Skeletal muscle tissue (tissue), 5 donors: ENCODE measurements at places on chromosomes 6 and 20. TPM values are rescaled to one million over a fixed set of nuclear protein-coding genes. Genes with fewer than 3 reads are reported as not detected.

Gene RAB44
- total RNA-seq = not detected

Gene PDYN
- total RNA-seq = not detected

Gene SOX18
- 3.7 TPM for total RNA-seq

Gene RAB32
- 35.5 TPM for total RNA-seq

Gene GRM1
- total RNA-seq = under 0.01 TPM
